CD4-positive, CD25-positive, alpha-beta regulatory T cell (primary cell): ENCODE measurements at places on chromosomes 6 and 20.
A peak's percentile ranks its signal among the peaks of the same experiment; 100 is the strongest.

DNA sequence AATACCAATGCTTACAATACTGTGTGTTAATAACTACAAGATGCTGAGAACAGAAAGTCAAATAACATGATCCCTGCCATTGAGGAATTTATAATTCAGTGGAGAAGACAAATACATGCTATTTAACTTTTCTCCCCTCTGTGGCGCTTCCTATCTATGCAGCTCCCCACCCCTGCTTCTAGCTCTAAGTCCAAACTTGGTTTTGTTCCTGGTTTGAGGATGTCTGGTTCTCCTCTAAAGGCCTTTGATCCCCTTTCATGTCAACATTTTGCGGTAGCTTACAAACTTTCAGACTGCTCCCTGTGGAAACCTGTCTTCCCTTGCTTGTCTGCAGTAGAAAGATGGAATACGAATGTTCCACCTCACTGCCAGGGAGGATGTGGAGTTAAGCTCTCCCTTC is 18.4 kb upstream of the REPS1 start:
- DNase-seq: no peak

DNA sequence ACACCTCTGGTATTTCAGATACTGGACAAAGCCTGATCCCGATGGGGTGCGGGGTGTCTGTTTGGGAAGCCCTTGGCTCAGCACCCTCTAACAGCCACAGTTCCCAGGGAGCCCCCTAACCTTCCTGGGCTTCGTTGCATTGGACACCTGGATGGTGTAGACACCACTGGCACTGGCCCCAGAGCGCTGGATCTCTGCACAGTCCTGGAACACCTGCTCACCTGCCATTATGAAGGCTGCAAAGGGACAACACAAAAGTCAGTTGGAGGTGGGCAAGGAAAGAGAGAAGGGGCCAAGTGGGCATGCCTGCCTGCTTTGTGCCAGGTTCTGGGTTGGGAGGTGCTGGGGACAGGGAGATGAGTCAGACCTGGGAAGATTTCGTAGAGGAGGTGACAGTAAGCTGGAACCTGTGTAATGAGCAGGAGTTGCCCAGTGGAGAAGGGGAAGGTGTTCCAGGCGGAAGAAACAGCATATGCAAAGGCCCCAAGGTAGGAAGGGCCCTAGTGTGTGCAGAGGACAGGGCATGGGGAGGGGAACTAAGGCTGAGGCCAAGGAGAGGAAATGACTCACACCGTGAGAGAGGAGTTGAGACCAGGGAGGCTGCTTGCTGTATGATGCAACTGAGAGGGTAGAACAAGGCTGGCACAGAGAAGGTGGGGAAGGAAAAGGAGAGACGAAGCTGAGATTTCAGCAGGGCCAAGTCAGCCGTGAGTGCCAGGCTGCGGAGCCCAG is 34.9 kb downstream of the ANGPT4 start:
- no peak for DNase-seq

- DNase-seq: peak; percentile 52
Measured at GRCh38 chr6:26521600-26522391, 16.4 kb upstream of the HMGN4 start.

GRCh38 chr20:3889489-3890397 is 556 bp downstream of the PANK2 start:
- peak; percentile 24 for DNase-seq

DNA sequence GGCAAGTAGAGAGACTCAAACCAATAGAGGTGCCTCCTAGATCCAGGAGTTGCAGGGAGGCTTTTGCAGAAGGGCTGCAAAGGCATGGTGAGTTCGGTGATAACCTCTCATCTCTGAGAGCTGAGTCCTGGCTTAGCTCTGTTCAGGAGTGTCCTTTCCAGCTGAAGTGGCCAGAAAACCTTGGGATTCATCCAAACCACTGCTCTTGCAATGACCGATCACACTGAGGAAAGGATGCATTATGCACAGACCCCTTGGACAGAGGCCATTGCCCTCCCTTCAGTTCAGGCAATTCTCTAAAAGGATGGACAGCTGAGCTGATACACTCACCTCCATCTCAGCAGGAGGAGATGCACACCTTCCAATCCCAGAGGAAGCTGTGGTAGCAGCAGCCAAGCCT is 158.8 kb upstream of the ENPP5 start:
- DNase-seq: no peak

- no peak for DNase-seq
Measured at GRCh38 chr6:7309050-7309449, 3.9 kb downstream of the SSR1 start.

GRCh38 chr6:5771759-5772390 is 234.8 kb downstream of the NRN1 start:
- no peak for DNase-seq

GRCh38 chr6:79373880-79374279 is 139.4 kb upstream of the HMGN3 start:
- DNase-seq: no peak
